Stomach (tissue), 19 donors: ENCODE measurements at places on chromosomes 12 and 14. TPM values are rescaled to one million over a fixed set of nuclear protein-coding genes. Genes with fewer than 3 reads are reported as not detected.

SGPP1 gene
- total RNA-seq: 23.5 TPM

RIN3 gene
- 11.6 TPM for total RNA-seq

GPRC5D gene
- not detected for total RNA-seq

EMP1 gene
- total RNA-seq: 115 TPM

CLEC9A gene
- not detected for total RNA-seq

EPYC gene
- total RNA-seq: not detected

OR11H6 gene
- total RNA-seq: not detected

CACNA2D4 gene
- 3.5 TPM for total RNA-seq
